ENCODE measurements at places on chromosomes 7 and 10.

- no peak for DNase-seq
These were observed at the start of gene TCERG1L for GRCh38 chr10:131311661-131312477. Gene TCERG1L (minus strand): TSS chr10:131311721. CDS start chr10:131311635, 86 bp downstream.

DNA sequence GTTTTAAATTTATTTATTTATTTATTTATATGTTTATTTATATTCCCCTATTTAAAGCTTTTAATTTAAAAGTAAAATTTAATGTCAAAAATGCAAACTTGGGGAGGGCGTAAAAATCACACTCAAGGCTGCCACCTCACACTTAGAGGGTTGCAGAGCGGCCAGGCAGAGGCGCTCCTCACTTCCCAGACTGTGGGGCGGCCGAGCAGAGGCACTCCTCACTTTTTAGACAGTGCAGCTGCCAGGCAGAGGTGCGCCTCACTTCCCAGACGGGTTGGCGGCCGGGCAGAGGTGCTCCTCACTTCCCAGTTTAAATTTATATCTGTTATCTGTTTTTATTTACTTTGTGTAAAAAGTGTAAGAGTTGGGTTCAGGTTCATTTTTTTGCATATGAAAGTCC, 10.0 kb upstream of the ZNF425 start:
- DNase-seq, result no peak

DNA sequence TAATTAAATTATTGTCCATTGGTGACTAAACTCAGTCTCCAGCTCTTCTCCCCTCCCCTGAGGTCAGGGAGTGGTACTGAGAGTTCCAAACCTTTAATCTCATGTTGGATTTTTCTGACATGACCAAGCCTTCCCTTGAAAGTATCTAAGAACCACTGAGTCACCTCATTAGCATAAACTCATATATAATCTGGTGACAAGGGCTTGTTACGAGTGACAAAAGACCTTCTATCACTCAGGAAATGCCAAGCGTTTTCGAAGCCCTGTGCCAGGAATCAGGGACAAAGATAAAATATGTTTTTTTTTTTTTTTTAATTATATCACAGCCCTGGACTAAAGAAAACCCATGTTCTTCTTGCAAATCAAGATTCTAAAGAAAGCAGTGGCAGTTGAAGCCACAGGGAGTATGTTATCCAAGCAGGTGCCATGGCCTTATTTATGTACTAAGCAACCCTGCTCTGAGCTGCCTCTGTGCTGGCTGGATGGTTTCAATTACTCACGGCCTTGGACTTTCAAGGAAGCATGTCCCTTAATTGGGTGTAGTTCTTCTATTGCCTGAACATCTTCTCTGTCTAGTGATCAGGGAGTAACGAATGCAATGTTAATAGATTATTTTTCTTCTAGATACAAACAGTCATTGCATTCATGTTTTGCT, 169.0 kb upstream of the PRKCQ start:
- DNase-seq, result no peak

DNA sequence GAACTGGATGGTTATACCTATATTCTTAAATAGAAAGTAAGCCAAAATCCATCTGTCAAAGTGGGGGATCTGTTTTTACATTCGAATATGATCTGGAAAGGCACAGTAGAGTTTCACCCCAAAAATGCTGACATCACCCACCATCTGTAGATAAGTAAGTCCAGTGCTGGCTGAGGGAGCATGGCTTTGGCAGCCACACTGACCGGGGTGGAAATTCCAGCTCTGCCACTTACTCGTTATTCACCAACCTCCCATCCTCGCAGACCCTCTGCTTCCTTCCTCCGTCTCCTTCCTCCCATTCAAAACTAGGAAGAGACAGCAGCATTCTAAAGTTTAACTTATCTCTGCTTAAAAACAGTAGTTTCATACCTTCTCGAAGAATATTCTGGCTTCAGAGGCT, 84.9 kb upstream of the GATA3 start:
- DNase-seq, result no peak

DNA sequence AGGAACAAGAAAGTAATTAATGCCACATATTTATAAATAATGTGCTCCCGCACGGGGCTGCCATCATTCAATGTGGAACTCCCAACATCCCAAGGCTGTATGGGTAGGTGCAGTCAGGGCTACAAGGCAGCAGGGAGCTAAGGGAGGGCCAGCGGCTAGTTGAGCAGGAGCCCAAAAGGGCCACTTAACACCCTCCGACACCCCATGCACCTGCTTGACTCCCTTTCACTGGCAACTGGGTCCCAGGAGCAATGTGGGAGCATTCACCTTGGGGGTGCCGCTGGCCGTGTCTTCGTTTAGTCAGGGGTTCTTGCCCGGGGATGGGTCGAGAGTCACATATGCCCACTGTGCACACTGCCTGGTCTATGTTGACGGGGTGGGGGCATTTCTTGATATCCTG, 27.9 kb downstream of the SCART1 start:
- DNase-seq, result no peak

DNA sequence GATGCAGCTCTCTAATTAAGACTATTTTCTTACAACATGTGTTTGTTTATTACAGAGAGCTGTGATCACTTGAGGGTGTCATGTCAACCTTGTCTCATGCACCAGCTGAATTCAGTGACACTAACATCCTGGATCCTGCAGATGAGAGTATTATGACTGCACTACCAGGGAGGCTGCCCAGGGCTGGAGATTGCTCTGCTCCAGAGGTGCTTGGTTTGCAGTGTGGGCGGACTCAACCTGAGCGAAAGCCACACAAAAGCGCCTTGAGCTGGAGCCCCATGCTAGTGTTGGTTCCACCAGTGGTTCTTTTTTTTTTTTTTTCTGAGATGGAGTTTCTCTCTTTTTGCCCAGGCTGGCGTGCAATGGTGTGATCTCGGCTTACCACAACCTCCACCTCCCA, 33.8 kb upstream of the ATXN7L1 start:
- no peak for DNase-seq

DNA sequence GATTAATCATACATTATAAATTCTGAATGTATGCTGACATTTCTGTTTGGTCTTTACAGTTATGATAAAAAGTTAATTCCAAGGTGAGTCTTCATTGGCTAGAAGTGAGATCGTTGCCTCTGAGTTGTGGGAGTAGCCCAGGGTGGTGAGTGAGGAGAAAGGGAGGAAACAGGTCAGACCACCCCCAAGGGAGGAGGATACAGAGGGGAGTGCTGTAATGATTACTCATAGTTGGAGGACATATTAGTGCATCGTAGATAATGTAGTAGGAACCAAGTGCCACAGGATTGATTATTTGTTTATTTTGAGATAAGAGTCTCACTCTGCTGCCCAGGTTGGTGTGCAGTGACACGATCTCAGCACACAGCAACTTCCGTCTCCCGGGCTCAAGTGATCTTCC, 672.2 kb downstream of the INHBA start:
- no peak for DNase-seq

DNA sequence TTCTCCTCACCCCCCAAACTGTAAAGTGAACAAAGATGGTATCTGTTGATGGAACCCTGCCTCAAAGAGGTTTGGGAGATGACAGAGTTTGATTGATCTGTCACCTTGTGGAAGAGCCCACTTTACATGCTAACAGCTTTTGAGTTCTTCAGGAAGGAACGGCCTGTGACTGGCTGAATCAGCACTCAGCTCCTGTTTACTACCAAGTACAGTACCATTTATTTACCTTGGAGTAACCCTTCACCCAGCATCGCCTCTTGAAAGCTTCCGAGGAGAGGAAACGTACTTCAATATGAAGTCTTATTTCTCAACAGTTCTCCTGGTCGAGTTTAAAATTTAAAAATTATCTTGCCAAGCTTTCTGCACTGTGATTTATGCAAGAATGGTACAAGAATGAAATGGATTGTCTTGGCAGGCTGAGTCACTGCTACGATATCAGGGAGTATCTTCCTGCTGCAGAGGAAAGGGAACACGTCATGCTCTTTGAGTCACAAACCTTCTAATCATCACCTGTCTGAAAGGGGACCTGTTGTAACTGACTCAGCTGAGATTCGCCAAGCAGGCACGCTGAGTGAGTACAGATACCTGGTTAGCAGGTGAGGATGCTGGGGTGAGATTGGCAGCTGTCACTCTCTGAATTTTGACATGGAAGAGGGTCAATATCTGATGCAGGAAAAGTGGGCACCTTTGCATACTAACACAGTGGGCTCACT, 30.1 kb downstream of the KLF6 start:
- no peak for DNase-seq

- no peak for DNase-seq
These were observed 37.7 kb downstream of the RNF216 start for GRCh38 chr7:5743803-5744202.

DNA sequence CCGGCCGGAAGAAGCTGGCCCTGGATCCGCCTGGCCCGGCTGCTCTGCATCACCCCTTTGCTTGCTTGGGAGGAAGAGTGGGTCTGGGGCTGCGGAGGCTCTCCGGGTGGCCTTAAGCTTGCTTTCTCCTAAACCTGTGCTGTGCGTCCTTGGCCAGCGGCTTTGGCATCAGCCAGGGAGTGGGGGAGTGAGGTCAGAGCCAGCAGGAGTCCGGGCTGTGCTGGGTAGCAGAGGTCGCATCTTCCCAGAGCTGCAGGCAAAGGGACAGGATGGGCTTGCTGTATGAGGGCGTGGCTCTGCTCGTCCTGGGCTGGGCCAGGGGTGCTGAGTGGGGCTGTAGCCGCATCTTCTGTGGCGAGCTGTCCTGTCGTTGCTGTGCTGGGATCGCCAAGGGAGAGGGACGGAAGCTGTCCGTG, 21.1 kb downstream of the BNIP3 start:
- no peak for DNase-seq

- DNase-seq, result no peak
These were observed 1.8 kb downstream of the PPP1R35 start for GRCh38 chr7:100434297-100435144.

GRCh38 chr7:86814661-86815379, 171.1 kb downstream of the GRM3 start:
- no peak for DNase-seq

- peak; percentile 86 for DNase-seq
These were observed 121.5 kb upstream of the ZNF716 start for GRCh38 chr7:57328457-57328856.

GRCh38 chr10:131650169-131650705, 250.6 kb upstream of the PPP2R2D start:
- DNase-seq, result no peak

GRCh38 chr7:1703871-1704810, 34.1 kb downstream of the ELFN1 start:
- DNase-seq, result no peak

DNA sequence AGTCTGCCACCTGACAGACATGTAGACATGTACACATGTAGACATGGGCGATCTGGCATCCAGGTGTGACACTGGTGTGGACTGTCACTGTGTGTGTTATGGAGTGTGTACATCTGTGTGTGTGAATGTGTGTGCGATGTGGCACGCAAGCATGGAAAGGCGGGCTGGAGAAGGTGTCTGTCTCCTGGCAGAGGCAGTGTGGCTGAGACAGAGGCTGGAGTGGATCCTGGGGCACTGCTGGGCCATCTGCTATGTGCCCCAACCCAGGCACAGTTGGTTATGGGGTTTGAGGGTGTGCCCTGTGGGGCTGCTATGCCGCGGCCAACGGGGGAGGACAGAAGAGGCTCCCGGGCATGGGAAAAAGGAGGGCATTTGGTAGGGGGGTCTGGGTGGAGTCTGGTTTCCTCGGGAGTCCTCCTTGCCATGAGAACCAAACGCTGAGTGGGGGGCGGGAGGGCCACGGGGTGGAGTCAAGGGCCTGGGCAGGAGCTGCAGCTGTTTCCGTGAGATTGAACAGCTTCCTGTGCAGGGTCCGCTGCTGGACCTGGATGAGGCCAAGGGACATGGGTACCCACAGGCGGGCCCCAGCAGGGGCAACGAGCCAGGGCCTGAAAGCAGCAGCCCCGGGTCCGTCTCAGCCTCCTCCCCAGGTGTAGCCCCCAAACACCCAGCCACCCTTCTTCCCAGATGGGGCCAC, 1.3 kb downstream of the ELN start:
- peak; percentile 59 for DNase-seq

DNA sequence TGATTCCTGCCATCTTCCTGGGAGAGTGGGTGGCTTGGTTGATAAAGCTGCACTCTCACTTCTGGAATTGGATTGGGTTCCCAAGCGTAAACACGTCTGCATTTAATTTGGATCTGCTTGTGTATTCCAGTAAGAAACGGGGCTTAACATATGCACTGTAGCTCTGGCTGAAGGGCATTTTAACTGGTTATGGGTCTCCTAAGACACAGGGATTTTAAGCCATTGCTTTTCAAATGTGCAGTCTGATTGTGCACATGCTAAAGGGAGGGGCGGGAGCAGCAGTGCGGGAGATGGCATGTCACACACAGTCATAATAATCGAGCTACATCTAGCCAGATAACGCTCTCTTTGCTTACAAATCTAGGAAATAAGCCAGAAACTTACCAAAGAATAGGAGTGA, 247.3 kb upstream of the LYZL1 start:
- no peak for DNase-seq

- DNase-seq, result peak; percentile 89
These were observed 33.1 kb downstream of the DENND2A start for GRCh38 chr7:140607441-140607989.

- peak; percentile 52 for DNase-seq
These were observed 29.9 kb downstream of the ZC3HC1 start for GRCh38 chr7:130021105-130021834.

GRCh38 chr10:93462881-93463280, 19.3 kb downstream of the MYOF start:
- no peak for DNase-seq

GRCh38 chr7:84022684-84023308, 171.8 kb downstream of the SEMA3A start:
- DNase-seq, result no peak

DNA sequence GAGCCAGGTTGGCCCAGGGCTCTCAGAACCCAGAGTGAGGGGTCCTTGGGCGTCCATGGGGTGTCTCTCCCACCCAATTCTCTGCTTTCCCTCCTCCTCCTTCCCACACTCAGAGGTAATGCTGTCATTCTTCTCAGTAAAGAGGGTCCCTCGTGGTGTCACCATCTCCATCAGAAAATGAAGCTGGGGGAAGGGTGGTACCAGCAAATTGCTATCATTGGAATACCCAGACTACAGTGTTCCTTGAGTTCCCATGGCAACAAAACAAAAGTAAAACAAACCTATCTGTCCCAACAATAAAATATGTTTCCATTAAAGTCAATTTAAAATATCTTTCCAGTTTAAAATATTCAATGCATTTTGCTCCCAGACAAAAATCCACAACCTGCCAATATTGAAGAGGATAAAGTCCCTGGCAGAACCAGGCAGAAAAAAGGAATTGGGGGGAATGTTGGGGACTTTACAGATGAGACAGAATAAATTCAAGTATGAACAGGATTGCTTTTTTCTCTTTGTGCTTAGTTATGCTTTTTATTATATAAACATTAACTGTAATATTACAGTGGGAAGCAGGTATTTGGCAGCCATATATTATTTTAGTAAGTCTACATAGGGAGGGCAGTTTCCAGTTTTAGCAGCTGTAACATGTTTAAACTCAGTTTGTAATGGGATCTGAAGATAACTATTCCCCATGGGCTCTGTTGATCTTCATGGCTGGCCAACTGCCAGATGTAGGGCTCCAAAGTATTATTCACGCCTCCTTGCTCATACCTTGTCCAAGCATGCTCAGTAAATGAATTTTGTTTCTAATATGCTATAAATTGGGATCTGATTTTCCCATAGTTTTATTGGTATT, 182.1 kb downstream of the ARID5B start:
- DNase-seq, result peak; percentile 74

GRCh38 chr10:51629934-51630639, 69.3 kb downstream of the CSTF2T start:
- no peak for DNase-seq

- DNase-seq, result no peak
These were observed 4.9 kb upstream of the TOMM7 start for GRCh38 chr7:22827563-22827962.

All from Right ventricle myocardium superior (tissue), 1 donor.